ENCODE measurements at places on chromosomes 5 and 9. TPM values are rescaled to one million over a fixed set of nuclear protein-coding genes. Genes with fewer than 3 reads are reported as not detected.

GRCh38 chr5:54837093-54837492, 148.3 kb downstream of the ESM1 start:
- H3K27ac ChIP-seq, result no peak overlapping the region
- DNase-seq, result no peak
- H3K4me3 ChIP-seq, result no peak overlapping the region
- H3K4me1 ChIP-seq, result no peaks in the 10 kb centered on the region
- no peaks in the 10 kb centered on the region for H3K36me3 ChIP-seq

- H3K4me3 ChIP-seq, result no peak overlapping the region
- no peaks in the 10 kb centered on the region for H3K4me1 ChIP-seq
- no peak for DNase-seq
- no peaks in the 10 kb centered on the region for H3K36me3 ChIP-seq
- no peaks in the 10 kb centered on the region for H3K27me3 ChIP-seq
- no peak overlapping the region for H3K27ac ChIP-seq
These were observed 23.1 kb upstream of the TARS1 start for GRCh38 chr5:33417632-33418031.

MYMK gene
- polyA plus RNA-seq, result not detected

DRD1 gene
- polyA plus RNA-seq, result 0.13 TPM

PCDHB13 gene
- 1.3 TPM for polyA plus RNA-seq

CAPSL gene
- polyA plus RNA-seq, result not detected
